ENCODE measurements at places on chromosomes 11 and 22.

- no peak for DNase-seq
Measured at GRCh38 chr11:115606498-115607220, 102.4 kb upstream of the CADM1 start.

- DNase-seq: no peak
Measured at GRCh38 chr11:72813740-72814285, 398 bp upstream of the ATG16L2 start.

DNA sequence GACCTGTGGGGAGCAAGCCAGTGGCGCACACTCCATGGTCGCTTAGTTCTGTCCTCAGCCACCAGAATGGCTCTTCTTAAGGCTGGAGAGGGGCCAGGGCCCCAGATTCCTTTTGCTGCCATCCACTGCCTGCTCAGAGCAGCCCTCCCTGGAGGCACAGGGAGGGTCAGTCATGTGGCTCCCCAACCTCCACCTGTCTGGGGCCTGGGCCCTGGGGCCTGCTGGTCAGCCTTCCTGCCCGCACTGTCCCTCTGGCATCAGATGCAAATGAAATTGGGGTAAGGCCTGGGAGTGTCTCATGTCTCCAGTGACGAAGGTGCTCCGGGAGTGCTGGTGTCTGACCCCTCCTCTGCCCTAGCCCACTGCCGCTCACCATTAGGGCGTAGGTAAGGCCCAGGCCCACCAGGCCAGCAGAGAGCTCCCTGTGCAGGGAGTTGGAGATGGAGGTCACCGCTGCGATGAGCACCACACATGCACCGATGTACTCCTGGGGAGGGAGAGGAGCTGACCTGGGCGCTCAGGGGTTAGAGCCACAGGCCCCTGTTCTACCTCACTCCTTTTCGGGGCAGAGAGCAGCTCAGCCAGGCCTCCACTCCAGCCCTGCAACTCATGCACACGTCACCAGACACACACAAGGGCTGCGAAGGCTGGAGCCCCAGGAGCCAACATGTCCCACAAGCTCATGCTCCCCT is 9.0 kb upstream of the KCNJ11 start:
- no peak for DNase-seq

GRCh38 chr22:35411102-35411501 is 11.2 kb downstream of the MCM5 start:
- DNase-seq: peak; percentile 67

DNA sequence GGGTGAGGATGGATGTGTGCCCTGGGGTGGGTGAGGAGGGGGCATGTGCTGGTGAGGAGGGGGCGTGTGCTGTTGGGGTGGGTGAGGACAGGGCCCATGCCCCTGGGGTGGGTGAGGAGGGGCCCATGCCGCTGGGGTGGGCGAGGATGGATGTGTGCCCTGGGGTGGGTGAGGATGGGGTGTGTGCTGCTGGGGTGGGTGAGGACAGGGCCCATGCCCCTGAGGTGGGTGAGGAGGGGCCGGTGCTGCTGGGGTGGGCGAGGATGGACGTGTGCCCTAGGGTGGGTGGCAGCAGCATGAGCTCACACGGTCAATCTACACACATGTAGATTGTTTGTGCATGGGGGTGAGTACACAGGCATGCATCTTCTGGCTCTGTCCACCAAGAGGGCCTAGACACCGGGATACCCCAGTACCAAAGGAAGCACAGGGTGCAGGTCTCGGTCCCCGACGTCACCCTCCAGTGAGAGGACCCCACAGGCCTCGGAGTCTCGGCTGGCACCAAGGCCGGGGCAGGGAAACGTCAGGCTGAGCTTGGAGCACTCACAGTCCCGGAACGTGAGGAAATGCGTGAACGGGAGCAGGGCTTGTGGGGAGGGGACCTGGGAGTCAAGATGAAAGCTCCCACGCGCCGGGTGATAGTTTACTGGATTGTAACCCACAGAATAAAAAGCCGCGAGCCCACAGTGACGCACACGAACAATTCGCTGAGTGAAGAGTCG is 37.4 kb upstream of the TOLLIP start:
- no peak for DNase-seq

DNA sequence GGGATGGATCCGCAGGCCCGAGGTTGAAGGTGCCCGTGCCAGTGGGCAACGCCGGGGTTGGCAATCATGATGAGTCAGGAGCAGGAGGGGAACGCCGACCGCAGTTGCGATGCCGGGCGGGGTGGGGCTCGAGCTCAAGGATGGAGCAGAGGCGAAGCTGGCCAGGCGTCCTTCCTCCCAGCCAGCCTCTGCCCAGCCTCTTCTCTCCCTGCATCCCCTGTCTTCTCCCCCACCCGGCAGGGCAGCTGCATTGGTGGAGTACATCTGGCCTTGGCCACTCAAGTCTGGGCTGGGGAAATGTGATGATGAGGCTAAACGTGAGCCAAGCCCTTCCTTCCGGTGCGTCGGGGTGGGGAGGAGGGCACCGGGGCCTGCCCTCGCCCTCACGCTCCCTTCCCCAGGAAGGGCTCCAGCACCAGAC is 3.9 kb downstream of the IFITM10 start:
- no peak for DNase-seq

DNA sequence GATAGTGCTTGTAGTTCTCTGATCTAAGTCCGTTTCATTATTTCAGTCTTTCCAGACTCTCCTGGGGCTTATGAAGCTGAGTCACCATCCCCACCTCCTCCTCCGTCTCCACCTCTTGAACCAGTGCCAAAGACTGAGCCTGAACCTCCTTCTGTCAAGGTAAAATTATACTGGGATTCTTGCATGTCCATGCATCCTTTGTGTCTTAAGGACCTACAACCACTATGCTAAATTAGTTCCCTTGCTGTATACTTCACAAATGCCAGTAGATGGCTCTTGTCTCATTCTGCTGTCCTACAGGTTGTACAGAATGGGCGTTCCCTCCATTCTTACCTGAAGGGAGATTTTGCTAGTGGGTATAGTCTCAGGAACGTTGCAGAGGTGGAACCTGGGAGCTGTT is 42.2 kb downstream of the POLD3 start:
- no peak for DNase-seq

GRCh38 chr11:11022125-11022730 is 164.4 kb upstream of the ZBED5 start:
- DNase-seq: no peak

DNA sequence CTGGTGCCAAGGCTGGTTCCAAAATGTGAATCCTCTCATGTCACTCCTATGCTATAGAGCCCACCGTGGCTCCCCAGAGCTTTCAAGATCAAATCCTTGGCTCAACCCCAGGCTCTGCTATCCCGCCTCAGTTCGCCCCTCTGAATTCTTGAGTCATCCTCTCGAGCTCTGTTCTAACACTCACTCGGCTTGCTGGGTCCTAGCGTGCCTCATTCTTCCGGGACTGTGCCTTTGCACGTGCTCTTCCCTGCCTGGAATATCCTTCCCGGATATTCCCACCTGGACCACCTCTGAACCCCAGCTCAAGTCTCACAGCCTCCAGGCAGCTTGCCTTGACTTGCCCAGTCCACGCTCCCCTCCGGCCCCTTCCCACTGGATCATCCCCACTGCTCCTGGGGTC is 13.0 kb downstream of the KCTD17 start:
- no peak for DNase-seq

DNA sequence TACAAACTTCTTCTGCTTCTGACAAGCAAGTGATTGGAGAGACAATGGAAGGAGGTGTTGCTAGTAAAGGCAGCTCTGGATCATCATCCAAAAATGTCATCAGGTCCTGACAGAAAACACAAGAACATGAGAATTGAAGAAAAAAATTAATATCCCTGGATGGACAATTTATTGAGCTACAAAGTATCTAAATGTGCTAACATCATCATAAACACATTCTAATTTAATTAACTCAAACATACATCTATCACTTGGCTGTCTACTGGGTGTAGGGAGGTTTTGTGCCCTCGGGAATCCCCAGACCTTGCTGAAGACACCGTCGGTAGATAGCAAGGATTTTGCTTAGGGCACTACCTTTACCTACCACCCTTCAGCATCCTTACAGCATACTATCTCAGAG is 72.6 kb downstream of the ENTHD1 start:
- no peak for DNase-seq

- no peak for DNase-seq
Measured at GRCh38 chr11:1899090-1899489, 7.4 kb upstream of the PRR33 start.

DNA sequence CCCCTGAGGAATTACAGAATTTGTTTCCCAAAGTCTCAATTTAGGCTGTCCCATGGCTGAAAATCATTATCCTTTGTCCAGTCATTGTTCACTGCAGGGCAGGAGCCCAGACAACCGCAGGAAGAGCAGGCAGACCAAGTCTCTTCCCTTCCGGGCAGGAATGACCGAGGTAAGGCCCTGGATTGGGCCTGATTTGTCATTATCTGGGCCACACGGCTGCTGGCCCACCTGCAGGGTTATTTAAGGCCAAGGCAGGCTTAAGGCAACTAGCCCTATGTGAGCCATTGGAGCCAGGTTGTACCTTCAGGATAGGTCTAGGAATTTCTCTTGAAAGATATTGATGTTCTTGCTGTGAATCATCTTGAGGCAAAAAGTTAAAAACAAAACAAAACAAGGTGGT is 9.7 kb upstream of the IL10RA start:
- DNase-seq: no peak

DNA sequence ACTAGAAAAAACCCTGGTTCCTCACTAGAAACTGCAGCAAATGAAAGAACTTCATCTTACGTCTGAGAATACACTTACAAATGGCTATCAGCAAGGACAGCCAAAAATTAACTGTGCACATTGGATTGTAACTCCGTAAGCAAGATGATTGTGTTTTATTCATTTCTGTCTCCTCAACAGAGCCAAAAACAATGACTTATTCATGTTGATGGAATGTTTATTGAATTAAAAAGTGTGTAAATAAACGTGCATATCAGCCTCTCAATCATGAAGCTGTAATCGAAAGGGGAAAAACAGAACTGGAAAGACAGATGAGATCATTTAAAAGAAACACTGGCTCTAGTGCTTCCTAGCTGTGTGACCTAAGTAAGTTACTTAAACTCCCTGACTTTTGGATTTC is 307.5 kb upstream of the ZC3H12C start:
- DNase-seq: no peak

DNA sequence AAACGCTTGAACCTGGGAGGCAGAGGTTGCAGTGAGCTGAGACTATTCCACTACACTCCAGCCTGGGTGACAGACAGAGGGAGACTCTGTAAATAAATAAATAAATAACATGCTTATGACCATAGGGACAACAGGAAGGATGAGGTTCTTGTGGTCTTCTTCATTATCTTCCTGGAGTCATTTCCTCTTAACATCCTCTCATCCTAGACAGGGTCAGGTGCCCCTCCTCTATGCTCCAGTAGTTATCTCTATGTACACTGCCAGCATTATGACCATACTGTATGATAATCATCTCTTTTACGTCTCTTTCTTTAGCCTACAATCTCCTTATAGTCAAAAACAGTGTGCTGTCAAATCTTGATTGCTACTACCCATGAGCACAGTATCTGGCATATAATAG is 17.7 kb downstream of the RAB30 start:
- no peak for DNase-seq

DNA sequence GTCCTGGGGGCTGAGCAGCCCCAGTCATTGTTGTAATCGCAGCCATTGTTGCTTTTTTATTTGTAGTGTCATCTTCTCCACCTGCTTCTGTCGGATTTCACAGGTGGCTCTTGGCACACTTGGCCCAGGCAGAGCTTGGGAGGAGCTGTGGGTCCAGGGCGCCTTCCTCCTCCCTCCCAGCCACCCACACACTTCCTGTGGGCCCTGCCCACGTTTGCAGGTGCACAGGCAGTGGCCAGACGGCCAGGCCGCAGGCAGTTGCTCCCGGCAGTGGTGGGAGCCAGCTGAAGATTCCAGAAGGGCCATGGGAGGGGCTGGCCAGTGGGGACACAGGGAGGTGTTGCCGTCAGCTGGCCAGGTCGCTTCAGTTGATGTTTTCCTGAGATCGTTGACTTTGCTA is 1191.9 kb downstream of the BRD1 start:
- DNase-seq: no peak

DNA sequence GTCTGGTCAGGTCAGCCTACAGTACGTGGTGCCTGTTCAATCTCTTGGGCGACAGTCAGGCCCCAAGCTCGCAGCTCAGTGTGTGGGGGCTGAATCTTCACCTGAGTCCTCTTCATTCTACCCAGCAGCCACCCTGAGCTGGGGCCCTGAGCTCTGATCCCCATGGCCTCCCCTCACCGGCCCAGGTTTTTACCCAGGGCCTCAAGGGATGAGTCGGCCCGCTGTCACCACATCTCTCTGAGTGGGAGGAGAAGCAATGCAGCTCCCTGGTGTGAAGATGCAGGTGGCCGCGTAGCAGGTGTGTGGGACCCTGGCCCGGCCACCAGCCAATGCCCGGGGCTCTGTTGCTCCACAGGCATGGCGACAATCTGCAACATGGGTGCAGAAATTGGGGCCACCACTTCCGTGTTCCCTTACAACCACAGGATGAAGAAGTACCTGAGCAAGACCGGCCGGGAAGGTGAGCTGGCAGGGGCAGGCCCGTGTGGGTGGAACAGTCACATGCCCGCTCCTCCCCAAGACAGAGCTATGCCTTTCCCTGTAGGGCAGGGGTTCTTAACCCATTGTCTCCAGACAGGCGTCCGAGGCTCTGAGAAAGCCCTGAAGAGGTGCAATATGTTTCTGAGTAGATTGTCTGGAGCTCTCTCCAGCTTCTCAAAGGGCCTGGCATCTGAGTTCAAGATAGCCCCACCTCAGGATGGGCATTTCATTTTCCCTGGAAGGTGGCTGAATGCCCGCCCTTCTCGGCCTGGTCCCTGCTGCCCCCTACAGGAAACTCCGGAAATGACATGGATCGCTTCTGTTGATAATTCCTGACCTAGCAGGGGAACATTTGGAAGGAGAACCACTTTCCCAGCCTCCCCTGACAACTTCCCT is 26.9 kb downstream of the POLR3H start:
- DNase-seq: no peak

- no peak for DNase-seq
Measured at GRCh38 chr22:29138556-29139305, 65.9 kb downstream of the KREMEN1 start.

DNA sequence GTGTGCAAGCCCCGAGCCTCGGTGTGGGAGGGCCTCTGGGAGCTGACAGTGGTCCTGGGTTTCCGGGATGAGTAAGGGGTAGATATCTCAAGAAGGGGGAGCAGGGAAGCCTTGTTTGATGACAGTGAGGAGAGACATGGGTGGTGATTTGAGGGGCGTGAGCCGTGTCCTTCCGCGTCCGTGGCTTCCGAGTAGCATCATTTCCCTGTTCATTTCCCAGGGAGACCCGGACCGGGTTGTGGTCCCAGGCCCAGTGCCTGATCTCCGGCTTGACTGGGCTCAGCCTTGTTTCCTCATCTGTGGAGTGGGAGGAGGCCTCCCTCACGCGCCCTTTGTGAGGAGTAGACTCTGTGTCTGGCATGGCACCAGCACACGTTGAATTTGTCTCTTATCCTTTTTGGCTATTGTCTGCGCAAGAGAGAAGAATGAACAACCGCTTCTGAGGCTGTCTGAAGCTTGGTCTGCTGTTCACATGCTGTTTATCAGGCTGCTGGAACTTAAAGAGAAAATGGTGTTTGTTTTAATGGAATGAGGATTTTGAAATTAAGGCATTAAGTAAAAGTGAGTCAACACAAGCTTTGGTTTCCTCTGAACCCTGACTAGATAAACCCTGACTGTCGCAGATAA is 348.5 kb downstream of the TBC1D22A start:
- no peak for DNase-seq

GRCh38 chr11:85844439-85845123 is 10.6 kb upstream of the CCDC83 start:
- no peak for DNase-seq

GRCh38 chr11:4682623-4683419 is 14.8 kb downstream of the OR51E2 start:
- DNase-seq: no peak
